Uterus (tissue), 4 donors: ENCODE measurements at places on chromosomes 2 and 18. TPM values are rescaled to one million over a fixed set of nuclear protein-coding genes. Genes with fewer than 3 reads are reported as not detected.

LBX2 gene
- total RNA-seq = 2.9 TPM

HOXD3 gene
- total RNA-seq = 61.2 TPM

OSBPL6 gene
- 9.9 TPM for total RNA-seq

GLI2 gene
- total RNA-seq = 3.6 TPM

SULT1C4 gene
- 33.4 TPM for total RNA-seq

KIAA1328 gene
- 31.8 TPM for total RNA-seq

LRRC30 gene
- total RNA-seq = not detected

EVX2 gene
- not detected for total RNA-seq

NEURL3 gene
- not detected for total RNA-seq

MEP1B gene
- not detected for total RNA-seq

NOL4 gene
- 2.1 TPM for total RNA-seq

KCNJ13 gene
- total RNA-seq = not detected

C2orf78 gene
- not detected for total RNA-seq

DNA sequence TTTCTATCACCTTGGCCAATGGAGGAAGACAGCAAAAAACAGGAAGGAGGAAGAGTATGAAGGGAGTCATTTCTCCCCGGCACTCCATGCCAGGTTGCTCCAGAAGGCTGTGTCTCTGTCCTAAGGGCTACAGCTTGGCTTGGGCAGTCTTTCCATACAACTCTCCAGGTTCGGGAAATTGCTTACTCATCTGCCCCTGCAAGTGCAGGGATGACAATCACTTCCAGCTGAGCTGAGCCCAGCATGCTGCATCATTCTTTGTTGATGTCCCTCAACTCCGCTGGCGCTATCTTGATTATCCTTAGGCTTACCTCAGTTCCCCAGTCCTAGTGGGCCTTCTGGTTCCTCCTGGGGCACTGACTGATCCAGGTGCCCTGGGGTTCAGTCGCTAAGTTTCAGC, 86.9 kb upstream of the COPS8 start:
- DNase-seq = no peak

DNA sequence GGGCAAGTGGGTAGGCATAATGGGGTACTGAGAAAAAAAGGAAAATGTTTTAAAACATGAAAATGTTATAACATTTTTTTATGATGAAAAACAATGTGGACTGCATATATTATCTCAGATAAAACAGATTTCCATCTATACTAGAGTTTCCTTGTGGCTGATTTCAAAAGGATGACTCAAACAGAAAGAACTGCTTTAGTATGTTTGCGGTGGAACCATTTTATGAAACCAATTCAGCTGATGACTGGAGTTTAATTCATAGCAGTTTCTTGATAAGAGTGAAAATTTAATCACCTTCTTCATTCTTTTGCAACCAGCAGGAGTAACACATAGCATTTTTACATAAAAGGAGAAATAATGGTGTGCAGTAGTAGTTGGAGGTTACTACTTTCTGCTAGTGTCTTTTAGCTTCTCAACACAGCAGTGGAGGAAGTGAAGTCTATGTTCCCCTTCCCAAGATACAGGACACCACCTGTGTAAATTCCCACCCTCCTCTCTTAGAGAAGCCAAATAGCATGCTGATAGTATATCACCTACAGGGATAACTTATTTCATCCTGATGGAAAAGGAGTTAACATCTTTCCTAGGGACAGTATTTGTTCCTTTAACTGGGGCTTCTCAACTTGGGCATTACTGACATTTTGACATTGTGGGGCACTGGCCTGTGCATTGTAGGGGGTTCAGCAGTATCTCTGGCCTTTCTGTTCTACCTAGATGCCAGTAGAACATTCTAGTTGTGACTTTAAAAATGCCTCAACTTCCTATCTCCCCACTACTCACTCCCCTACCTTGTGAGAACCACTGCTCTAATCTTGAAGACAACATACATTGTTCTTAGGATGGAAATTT, 29.9 kb downstream of the PELI1 start:
- no peak for DNase-seq

DNA sequence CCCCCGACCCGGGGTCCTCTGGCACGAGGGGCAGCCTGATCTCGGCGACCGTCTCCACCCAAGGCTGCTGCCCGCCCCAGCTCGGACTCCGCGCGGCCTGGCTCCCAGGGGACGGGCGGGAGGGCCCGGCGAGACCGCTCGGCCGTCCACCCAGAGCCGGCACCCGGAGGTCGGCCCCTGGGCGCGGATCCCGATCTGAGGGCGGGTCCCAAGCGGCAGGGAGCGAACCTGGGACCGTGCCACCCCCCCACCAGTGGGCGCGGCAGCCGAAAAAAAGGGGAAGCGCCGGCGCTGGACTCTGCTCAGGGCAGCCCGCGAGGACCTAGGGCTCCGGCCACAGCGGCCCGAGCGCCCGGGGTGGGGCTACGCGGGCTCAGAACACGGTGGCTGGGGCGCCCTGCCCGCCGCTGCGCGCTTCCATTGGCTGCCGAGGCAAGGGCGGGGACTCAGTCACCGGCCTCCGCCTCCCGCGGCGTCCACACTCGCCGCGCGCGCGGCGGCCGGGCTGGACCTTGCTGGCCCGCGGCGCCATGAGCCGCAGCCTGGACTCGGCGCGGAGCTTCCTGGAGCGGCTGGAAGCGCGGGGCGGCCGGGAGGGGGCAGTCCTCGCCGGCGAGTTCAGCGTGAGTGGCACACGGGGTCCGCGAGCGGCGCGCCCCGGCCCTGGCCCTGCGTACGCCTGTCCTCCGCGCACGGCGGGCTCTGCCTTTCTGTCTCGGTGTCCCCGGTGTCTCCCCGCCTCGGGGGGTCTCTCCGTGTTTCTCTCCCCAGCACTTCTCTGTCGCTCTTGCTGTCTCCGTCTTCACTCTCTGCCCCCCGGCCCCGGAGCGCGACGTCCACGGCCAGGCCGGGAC, at the start of gene PTPN18:
PTPN18 (plus strand) TSS at position 479 of the 854 bp plus-strand sequence; CDS start at position 531, 52 bp downstream.
- DNase-seq = peak; percentile 89

- DNase-seq = no peak
Measured at GRCh38 chr18:49973592-49973991, 160.3 kb upstream of the ACAA2 start.

- no peak for DNase-seq
Measured at GRCh38 chr2:108634576-108635160, 84.6 kb upstream of the RANBP2 start.

DNA sequence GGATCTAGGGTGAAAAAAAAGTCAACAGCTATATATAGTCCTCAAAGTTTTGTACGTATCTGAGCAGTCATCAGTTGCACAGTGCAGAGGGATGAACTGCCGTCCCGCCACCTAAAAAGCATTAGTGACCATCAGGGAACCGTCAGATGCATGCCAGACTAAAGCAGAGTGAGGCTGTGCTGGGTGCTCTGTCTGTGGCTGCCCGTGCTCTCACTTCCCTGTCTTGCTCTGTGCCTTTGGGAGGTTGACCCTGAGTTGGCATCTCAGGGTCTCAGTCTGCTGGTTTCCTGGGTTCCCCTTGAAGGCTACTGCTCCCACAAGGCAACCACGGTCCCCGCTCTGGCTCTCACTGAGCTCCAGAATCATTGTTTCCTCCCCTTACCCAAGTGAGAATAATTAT, 11.1 kb downstream of the CLUL1 start:
- no peak for DNase-seq

DNA sequence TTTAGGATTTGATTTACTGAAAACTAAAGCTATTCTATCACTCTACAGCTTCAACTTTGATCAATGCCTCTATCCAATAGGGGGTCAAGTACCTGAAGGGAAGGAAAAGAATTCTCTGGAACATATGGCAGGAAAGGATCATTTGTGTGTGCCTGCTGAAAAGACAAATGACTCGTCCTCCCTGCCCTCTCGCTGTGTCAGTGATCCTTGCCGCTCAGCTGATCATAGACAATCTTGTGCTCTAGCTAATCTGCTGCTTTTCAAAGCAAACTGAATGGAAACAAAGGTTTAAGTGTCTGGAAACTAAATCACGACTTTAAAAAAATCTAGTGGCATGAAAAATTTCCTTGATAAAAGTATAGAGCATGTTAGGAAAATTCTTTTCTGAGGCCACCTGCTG, 75.6 kb upstream of the CPO start:
- no peak for DNase-seq

GRCh38 chr2:23828986-23829385, 97.9 kb downstream of the ATAD2B start:
- no peak for DNase-seq

DNA sequence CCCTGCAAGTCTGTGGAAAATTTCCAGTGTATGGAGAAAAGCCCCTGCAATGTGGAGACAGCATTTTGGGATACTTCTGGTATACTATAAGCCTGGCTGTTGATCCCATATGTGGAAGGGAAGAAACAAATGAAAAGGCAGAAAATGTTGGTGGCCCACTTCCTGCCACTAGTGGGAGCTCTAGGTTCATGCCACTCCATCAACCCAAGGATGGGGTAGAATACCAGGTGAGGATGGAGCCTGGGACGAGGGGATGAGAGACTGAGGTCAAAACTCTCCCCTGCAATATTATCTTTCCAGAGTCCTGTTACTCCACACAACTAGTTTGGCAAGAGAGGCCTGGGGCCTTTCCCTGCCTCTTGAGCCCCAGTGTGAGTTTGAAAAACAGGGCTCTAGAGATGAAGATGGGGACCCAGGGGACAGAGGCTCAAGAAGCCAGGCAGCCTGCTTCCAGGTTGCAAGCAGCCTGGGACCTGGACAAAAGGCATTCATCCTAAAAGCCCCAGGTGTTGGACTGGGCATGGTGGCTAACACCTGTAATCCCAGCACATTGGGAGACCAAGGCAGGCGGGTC, 31.9 kb downstream of the BMP10 start:
- DNase-seq = no peak

- DNase-seq = no peak
Measured at GRCh38 chr2:201261471-201261870, 1.1 kb downstream of the CASP8 start.

DNA sequence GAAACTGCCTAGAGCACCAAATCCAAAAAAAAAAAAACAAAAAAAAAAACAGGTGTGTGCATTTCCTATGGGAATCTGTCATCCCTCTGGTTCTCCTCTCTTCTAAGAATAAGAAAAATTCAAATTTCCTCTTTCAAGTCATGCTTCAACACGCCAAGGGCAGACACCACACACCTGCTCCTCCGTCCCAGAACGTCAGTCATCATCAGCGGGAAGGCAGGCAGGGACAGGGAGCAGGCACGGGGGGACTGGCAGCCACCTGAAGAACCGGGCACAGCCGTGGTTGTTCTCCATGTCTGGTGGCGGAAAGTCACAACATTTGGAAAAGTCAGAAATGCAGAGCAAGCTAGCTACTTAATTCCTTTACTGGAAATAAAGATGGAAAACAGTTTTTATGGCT, 214.8 kb downstream of the IKZF2 start:
- no peak for DNase-seq

GRCh38 chr2:22907330-22907729, 477.6 kb upstream of the KLHL29 start:
- DNase-seq = no peak

- peak; percentile 55 for DNase-seq
Measured at GRCh38 chr18:49016648-49017539, 66.1 kb upstream of the SMAD7 start.

GRCh38 chr18:46040747-46041104, 31.3 kb downstream of the PSTPIP2 start:
- DNase-seq = no peak

GRCh38 chr2:222548992-222549391, 106.9 kb downstream of the FARSB start:
- DNase-seq = no peak

DNA sequence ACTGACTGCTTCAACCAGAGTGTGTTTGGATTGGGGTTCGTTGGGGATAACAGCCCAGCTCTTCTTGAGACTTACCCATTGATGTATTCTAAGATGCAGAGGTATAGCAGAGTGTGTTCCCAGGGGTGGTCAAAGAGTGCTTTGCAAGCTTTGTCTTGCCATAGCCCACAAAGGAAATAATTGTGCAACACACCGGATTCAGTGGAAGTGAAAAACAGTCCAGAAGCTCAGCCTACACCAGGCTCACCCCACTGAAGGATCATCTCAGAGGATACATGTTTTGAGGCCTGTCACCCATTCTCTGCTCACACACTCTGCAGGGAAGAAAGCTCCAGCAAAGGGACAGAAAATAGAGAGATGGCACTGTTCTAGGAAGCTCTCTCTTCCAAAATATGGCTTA, 9.6 kb downstream of the CACNB4 start:
- DNase-seq = no peak

GRCh38 chr2:162072181-162072702, 1.8 kb downstream of the DPP4 start:
- DNase-seq = no peak

GRCh38 chr2:201879996-201880395, 73.7 kb downstream of the CDK15 start:
- DNase-seq = no peak

GRCh38 chr2:234467289-234467688, 29.6 kb downstream of the ARL4C start:
- DNase-seq = no peak

- no peak for DNase-seq
Measured at GRCh38 chr2:174333372-174334277, 1.1 kb upstream of the SP9 start.

DNA sequence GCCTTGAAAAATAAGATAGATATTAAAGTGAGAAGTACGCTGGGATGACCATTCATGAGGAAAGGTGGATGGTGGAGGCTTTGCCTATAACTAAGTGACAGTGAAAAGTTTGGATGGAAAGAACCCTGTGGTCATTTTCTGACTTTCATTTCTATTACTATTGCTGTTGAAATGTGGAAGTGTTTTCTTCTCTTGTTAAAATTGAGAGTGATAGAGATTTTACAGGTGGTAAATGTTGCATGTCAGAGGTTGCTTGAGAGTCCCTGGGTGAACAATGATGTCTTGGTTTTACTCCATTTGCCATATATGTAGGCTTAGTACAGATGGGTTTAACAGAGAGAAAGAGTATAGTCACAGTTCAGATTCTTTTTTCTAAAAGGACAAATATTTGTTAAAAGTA, 18.4 kb downstream of the NCOA1 start:
- no peak for DNase-seq

DNA sequence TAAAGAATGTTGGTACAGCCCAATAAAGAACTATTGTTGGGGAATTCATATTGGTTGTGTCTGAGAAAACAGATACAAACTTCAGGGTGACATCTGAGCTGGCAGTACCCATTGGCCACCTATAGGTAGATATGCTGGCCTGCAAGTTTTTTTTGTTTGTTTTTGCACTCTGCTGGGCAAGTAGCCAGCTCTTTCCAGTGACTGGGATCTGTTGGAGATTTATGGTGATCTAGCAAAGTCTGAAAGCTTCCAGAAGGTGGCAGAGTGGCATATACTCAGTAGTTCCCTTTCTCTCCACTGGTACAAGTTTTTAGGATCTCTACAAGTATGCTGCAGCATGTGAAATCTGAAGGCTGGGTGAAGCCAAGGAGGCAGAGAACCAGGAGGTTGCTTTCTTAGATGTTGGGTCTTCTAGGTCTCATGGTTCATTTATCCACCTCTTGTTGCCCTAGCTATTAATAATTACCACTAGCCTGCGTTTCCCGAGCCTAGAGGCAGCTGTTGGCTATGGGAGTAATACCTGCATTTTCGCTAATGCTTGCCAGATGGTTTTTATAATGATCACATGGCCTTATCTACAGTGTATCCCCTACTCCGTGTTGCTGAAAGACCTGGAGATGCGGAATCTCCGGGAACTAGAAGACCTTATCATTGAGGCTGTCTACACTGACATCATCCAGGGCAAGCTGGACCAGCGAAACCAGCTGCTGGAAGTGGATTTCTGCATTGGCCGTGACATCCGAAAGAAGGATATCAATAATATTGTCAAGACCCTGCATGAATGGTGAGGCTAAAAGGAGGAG, 9.5 kb downstream of the COPS7B start:
- no peak for DNase-seq

GRCh38 chr2:88754585-88755320, 63.3 kb downstream of the RPIA start:
- DNase-seq = no peak
